Activated T-helper 1 cell treated with anti-CD3 and anti-CD28 coated beads, Interleukin-2, amount 50 U/mL, for 16 hours (primary cell): ENCODE measurements at places on chromosomes 13 and 19.
A peak's percentile ranks its signal among the peaks of the same experiment; 100 is the strongest.

DNA sequence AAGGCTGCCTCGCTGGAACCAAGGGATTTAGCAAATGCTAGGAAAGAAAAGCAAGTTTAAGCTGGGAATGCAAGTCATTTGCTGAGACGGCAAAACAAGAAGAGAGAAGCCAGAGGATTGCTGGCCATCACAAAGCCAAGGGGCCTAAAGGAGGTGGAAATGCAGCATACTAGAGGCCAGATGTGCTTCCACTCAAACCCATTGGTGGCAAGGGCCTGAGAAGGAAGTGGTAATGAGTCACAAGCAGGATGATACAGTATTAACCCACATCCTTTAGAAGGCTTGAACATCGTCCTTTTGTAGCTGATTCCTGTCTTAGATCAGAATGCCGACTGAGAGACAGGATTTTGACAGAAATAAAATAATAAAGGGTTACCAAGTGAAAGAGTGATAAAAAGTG lies 68.2 kb downstream of the ITGBL1 start:
- DNase-seq, result no peak

GRCh38 chr19:19452243-19453124 lies 47.0 kb downstream of the GATAD2A start:
- DNase-seq, result no peak

DNA sequence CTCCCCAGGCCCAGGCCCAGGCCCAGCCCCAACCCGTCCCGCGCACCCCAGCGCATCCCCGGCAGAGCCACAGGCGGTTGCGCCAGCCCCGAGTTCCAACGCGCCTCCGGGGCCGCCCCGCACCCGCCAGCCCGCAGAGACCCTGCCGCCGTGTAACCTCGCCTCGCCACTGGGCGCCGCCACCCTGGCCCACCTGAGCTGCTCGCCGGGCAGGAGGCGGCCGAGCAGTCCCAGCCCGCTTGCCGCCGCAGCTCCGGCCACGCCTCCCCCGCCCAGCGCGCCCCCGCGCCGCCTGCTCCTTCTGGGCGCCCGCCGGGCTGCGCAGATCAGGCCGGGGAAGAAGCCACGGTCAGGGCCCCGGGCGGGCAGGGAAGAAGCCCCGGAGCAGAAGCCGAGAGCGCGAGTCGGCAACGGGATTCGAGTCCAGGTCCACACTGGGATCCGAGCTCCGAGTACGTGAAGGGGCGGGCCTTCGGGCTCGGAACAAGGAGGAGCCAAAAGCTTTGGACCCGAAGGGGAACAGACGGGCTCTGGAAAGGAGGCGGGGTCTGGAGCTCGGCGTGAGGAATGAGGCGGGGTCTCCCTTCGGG lies at the start of gene MBOAT7:
TSS of gene MBOAT7 (minus strand) at position 436 of the 590 bp plus-strand sequence. CDS start 1,072 bp downstream, outside the sequence.
- peak; percentile 58 for DNase-seq

DNA sequence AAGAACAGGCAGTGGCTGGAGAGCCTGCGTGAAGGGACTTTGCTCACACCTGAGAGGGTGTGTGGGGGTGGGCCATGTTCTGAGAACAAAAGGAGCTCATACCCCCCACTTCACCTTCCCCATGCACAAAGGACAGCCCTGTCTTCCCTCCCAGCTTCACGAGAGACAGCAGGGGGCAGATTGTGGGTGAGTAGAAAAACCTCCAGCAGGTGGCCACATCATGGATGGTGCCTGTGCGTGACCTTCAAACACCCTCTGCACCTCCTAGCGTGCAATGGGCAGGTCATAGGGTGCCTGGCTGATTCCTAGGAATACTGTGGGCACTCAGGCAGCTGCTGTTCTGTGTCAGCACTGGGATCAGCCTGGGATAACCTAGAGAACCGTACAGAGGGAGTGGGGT lies 36.3 kb upstream of the PSG9 start:
- no peak for DNase-seq

GRCh38 chr13:38412266-38412665 lies 62.6 kb downstream of the UFM1 start:
- DNase-seq, result no peak

- no peak for DNase-seq
Measured at GRCh38 chr19:4891066-4891465, 11.6 kb downstream of the ARRDC5 start.

- no peak for DNase-seq
Measured at GRCh38 chr13:76048675-76049375, 412.7 kb downstream of the LMO7 start.

GRCh38 chr13:29853131-29853530 lies 2.7 kb upstream of the UBL3 start:
- DNase-seq, result no peak

DNA sequence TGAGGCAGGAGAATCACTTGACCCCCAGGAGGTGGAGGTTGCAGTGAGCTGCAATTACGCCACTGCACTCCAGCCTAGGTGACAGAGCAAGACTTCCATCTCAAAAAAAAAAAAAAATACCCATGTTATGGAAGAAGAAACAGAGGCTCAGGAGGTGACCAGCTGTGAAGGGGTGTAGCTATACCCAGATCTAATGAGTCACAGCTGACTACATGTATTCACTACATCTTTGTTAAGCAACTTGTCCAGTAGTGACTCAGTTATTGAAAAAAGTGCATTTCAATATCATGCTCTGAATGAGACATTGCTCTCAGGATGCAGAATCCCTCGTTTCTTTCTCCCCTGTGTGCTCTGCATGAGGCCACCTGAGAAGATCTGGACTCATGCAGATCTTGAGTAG lies 16.1 kb upstream of the SPART start:
- DNase-seq, result no peak

DNA sequence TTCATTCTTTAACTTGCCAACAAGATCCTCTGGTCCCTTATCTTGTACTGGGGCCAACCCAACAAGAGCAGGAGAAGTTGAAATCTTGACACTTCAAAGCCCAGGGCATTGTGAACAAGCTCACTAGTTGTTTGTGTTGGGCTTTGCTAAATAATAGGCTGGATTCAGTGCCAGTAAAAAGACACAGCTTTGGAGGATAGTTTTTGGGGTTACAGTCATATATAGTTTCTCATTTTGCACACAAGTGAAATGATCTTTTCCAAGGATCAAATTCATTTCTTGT lies 30.3 kb upstream of the LRCH1 start:
- no peak for DNase-seq

- no peak for DNase-seq
Measured at GRCh38 chr13:46604226-46604990, 51.4 kb downstream of the LRCH1 start.

- no peak for DNase-seq
Measured at GRCh38 chr13:52033039-52033438, 8.5 kb downstream of the UTP14C start.

GRCh38 chr13:53783471-53783870 lies 754.9 kb downstream of the OLFM4 start:
- DNase-seq, result no peak

GRCh38 chr13:111253365-111253872 lies 67.0 kb upstream of the TEX29 start:
- DNase-seq, result no peak

GRCh38 chr19:21358768-21359451 lies at the start of gene ZNF738:
Gene ZNF738 (plus strand): TSS chr19:21359000. CDS start chr19:21359141, 141 bp downstream.
- DNase-seq, result peak; percentile 74

GRCh38 chr19:18788529-18789421 lies 2.3 kb downstream of the COMP start:
- DNase-seq, result no peak

DNA sequence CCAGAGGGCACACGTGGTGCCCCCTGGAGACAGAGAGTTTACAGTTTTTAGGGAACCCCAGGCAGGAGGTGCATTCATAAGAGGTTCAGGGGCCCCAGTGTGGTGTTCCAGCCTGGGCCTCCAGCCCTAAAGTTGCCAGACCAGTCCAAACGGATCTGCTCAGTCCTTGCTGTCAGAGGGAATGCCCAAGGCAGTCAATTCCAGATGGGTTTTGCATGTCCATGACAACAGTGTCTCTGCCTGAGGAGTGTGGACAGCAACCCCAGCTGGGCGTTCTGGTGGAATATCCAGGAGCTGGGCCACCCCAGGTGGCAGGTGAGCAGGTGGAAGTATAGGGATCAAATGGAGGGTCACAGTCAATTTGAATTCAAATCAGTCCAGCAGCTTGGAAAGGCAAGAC lies 25.3 kb downstream of the FBXO27 start:
- DNase-seq, result no peak

DNA sequence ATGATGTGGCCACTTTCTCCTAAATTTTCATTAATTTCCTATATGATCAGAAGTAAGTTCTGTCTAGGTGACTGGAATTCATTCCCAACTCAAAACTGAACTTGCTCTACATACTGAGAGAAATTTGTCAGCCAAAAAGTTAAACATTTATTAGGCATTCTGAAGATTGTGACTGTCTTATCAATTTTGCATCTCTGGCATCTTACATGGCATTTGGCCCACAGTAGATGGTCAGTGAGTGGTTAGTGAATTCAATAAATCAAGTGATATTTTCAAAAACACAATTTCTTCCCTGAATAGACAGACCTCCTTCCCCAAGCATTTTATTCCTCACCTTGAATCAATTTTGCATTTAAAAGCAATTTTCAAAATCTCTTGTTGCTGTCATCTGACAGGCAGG lies 363.2 kb upstream of the NBEA start:
- DNase-seq, result no peak

DNA sequence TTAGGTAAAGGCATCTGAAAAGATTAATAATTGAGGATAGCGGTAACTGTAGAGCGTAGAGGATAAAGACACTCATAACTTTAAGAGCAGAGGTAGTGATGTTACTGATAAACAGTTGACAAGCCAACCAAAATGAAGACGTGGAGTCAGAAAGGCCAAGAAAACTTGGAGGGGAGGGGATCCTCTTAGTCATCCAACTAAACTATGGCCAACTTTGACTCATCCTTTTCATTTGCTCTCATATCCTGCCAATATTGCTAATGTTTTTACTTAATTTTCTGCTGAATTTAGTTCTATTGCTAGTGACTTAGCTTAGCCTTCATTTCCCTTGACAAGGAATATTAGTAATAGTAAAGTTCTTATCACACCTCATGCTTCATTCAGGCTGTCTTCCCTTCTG lies 13.4 kb downstream of the ITGBL1 start:
- no peak for DNase-seq

DNA sequence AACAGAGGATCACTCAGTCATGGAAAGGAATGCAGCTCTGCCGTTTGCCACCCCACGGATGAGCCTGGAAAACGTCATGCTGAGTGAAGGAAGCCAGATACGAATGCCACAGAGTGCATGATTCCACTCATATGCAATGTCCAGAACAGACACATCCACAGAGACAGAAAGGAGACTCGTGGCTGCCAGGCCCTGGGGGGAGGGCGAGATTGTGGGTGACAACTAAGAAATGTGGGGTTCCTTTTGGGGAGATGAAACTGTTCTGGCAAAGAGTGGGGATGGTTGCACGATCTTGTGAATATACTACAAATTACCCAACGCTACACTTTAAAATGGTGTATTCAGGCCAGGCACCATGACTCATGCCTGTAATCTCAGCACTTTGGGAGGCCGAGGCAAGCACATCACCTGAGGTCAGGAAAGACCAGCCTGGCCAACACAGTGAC lies 27.2 kb upstream of the NAPA start:
- DNase-seq, result no peak

DNA sequence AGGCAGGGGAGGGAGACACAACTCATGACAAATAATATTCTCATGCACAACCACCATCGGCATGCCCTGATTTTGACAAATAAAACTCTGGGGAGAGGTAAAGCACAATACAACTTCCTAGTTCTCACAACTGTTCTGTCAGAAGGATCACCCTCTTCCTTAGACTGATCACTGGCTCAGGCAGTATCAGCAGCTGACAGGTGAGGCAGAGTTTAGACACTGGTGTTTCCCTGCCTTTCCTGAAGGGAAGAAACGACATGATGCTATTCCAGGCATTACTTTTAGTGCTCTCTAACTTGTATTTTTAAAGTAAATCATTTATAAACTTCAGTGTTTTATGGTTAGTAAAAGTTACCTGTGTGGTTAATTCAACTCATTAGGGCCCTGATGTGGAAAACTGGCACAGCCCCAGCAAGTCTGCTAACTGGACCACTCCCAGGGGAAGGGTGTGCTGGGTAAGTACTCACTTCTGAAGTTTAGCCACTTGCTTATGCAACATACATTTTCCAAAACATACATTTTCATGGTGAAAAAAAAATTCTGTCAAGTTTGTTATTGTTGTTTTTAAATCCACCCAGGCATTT lies 82.8 kb downstream of the CRYL1 start:
- no peak for DNase-seq

DNA sequence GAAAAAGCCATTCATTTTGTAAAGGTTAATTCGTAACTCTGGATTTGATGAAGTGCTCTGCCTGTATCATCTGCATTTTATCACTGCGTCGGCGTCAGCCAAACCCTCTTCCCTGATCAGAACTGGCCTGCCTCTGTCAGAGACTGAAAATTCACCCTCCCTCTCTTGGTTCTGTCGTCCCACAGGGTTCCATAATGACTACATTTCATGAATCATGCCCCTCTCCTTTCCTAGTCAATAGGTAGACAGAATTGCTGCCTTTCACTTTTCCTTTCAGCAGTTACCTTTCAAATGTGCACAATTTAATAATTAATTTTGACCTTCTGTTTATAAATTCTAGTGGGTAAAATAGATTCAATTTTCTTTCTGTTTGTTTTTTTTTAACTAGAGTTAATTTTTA lies 423.4 kb downstream of the RFC3 start:
- DNase-seq, result no peak

GRCh38 chr13:76745261-76746200 lies 140.7 kb downstream of the KCTD12 start:
- DNase-seq, result no peak

GRCh38 chr13:38620876-38621275 lies 66.0 kb upstream of the FREM2 start:
- DNase-seq, result no peak

- peak; percentile 80 for DNase-seq
Measured at GRCh38 chr19:17469481-17470067, 750 bp upstream of the SLC27A1 start.

DNA sequence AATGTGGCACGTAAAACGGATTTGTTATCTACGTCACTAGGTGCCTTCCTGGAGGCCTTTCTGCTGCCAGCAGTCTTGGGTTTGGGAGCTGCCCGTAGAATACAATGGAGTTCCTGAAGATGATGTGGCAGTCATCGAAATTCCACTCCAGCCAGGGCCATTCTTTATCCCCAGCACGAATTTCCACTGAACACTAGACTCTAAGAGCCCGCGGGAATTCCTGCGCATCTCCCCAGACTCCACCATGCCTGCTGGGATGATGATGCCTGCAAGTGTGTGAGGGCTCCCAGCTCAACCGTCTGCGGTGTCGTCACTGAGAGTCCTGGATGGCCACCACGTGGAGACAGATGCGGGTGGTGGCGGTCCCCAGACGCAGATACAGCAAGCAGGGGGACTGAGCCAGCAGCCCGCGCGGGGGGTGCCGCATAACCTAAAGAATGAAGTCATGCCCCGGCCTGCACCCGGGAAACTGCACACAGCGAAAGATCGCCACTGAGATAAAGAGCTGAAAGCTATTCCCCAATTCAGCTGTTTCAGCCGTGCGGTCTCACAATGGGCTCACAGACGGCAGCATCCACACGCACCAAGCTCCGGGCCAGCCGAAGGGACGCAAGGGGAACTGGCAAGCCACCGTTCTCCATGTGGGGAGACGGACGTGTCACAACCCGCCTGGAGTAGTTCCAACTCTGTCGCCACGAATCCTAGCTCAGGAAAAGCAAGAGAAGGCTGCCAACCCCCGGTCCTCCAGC lies 41.1 kb downstream of the COL4A1 start:
- no peak for DNase-seq
